A549 (cell line): ENCODE measurements at places on chromosomes 16 and 17. TPM values are rescaled to one million over a fixed set of nuclear protein-coding genes. Genes with fewer than 3 reads are reported as not detected.

GRCh38 chr17:16033729-16034349, 34.2 kb downstream of the TTC19 start:
- no peak for DNase-seq

DNA sequence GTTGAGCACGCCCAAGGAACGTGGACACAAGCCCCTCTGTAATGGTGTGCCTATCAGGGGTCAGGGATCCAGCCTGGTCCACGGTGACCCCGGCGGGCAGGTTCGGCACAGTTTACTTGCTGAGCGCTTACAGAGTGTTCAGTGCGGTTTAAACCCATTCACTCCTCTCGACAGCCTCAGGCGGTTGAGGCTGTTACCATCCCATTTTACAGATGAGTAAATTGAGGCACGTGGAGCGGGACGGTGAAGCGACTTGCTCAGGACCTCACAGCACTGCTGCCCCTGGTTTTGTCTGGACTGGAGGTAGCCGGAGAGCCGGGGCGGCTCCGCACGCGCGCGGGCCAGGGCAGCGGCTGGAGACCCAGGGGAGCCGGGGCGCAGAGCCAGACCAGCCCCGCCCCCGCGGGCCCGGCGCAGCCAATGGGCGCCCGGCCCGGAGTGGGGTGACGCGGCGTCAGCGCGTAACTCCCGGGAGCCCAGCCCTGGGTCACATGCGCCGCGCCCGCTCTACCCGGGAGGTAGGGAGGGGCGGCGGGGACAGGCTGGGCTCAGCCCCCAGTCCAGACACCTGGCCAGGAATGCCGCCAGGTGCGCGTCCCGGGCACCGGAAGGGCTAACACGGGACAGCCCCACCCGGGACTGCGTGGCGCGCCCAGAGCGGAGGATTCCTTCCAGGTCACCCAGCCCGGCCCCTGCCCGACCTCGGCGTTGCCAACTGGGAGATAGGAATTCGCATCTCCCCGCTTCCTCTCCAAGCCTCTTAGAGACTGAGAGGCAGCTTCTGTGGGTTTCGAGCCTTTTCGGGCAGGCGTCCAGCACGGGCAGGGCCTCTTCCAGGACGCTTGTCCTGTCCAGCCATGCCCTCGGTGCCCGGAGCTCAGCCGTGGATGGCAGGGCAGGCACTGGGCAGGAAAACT, 3.3 kb upstream of the SREBF1 start:
- peak; percentile 95 for DNase-seq

GRCh38 chr17:48579760-48580554, 1.8 kb upstream of the HOXB4 start:
- no peak for DNase-seq

GRCh38 chr16:66604376-66605176, at the start of gene CMTM3:
TSS of gene CMTM3 (plus strand) at chr16:66604704. CDS start at chr16:66604806, 102 bp downstream.
- DNase-seq, result peak; percentile 67

Gene NPIPA3
- 0.94 to 2.2 TPM (median 1.3 TPM) in 3 replicates for polyA plus RNA-seq
